NCI-H1436 (cell line): ENCODE measurements at places on chromosomes 2 and 18.
A peak's percentile ranks its signal among the peaks of the same experiment; 100 is the strongest.

DNA sequence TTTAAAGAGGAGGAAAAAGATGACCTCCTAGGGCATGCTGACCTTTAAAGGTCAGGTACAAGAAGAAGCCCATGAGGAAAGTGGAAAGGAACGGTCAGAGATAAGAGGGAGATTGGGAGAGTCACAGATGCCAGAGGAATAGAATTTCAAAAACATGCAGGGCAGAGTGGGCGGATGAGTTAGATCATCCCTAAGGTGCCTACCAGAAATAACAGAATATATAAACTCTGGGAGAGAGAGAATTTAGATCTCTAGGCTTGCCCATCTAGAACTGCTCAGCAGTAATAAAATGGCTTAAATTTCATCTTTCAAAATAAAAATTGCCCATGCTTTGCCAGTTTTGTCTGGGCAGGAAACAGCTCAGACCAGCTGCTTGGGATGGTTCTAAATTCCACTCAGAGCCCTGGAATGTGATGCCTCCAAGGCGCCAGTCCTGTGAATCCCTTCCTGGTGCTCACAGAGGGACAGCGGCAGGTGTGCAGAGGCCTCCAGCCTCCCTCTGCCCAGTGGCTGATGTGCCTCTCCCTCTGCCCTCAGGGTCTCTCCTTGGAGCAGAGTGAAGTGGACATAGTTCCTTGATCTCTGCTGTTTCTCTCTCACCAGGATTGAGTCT lies 130.9 kb downstream of the ANTXR1 start:
- no peak for DNase-seq

DNA sequence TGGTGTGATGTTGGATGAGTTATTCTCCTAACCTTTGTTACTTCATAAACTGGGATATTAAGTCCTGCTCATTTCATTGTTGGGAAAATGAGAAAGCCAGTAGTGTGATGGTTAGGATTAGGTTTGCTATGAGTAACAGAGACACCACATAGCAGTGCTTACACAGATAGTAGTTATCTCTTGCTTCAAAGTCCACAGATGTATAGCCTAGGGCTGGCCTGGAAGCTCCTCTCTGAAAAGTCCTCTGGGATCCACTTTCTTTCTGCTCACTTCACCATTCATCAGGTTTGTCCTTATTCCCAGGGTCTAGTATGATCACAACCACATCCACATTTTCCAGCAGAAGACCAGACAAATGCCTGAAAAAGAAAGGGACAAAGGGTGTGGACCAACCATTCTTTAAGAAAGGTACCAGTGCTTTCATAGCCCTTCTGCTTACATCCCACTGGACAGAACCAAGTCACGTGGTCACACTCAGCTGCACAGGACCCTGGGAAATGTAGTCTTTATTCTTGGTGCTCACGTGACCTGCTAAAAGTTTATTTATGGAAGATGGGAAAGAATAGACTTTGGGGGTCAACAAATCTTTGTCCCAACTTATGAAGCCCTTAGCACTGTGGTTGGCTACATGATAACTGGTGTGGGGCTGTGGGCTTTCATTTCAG lies 108.9 kb downstream of the INSIG2 start:
- no peak for DNase-seq

DNA sequence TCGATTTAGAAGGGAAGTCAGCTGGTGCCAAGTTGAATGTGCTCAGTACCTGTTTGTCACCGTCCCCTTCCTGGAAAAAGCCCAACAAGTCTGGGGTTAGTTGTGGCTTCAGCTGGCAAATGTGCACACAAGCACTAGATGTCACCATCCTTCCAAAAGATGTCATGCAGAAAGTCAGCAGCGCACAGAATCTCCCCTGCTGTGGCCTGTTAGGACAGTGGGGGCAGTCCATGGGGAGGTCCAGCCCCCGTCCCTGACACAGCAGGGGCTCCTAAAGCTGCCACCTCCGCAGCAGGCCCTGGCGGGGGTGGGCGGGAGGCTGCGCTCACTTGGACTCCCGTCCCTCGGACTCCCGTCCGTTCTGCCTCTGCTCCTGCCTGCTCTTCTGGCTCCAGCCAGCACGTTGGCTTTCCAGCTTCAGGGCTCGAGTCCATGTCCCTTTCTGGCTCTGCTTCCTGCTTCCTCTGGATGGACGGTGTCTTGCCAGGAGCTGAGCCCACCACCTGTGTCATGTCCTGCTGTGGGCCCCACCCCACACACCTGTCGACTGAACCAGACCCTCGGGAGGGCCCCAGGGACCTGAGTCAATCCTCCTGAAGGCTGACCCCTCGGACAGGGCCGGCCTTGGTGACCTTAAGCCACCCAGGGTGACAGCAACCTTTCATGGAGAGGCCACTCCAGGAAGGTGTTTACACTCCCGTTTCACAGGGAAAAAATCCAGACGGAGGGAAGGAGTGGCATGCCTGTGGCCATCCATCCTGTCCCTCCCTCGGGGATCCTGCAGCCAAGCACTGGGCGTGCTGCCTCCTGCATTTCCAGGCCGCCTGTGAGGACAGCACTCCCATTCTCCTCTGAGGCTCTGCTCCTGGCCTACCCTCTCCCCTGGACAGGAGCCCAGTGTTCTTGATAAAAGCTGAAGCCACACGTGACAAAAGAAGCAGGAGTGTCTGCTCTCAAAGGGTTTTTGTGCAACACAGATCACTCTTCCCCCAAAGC lies 8.5 kb downstream of the RAB17 start:
- peak; percentile 9 for DNase-seq

DNA sequence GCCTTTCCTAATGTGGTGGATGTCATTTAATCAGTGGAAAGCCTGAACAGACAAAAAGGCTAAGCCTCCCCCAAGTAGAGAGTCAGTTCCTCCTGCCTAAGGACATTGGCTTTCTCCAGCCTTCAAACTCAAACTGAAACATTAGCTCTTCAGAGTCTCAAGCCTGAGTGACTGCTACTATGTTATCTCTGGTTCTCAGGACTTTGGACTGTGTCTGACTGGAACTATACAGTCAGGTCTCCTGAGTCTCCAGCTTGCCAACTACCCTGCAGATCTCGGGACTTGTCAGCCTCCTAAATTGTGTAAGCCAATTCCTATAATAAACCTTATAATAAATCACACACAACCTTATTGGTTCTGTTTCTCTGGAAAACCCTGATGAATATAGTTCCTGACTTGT lies 12.6 kb downstream of the HYCC2 start:
- no peak for DNase-seq

DNA sequence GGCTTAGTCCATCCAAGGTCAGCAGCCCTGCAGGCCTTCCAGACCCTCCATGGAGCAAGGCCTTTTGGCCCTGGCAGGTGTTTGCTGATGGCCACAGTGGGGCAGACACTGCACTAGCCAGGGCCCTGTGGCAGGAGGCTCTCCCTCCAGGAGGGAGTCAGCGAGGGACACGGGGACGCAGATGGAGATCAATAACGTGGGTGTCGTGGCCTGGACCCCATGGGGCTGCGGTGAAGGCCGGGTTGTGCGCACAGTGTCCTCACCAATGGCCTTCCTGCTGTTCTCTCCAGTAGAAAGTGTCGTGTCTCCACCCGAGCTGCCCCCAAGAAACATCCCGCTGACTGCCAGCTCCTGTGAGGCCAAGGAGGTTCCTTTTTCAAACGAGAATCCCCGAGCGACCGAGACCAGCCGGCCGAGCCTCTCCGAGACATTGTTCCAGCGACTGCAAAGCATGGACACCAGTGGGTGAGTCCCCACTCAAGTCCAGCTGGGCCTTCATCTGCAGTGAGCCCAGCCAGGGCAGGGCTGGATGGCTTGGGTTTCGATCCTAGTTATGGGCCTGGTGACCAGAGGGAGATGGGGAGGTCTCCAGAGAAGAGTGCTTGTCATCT lies 65.4 kb downstream of the INPP5D start:
- no peak for DNase-seq

DNA sequence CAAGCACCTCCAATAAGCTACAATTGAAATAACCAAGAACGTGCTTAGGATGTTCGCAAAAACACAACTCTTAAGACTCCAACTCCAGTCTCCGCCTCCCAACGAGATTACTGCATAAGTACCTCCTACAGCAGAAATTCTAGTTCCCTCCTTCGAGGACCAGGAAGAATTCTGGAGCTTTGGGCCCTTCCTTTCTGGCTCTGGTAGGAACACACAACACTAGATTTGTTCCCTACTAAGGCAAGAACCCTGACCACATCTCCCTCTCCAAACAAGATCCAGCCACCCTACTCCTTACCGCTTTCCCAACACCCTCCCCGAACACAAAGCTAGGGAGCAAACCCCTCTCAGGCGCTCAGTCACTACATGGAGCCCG lies 721 bp downstream of the ADAM17 start:
- peak; percentile 10 for DNase-seq

- DNase-seq: no peak
These were observed 321.7 kb upstream of the THSD7B start for GRCh38 chr2:136443661-136444060.

GRCh38 chr2:151575338-151575737 lies 158.9 kb downstream of the NEB start:
- DNase-seq: no peak

DNA sequence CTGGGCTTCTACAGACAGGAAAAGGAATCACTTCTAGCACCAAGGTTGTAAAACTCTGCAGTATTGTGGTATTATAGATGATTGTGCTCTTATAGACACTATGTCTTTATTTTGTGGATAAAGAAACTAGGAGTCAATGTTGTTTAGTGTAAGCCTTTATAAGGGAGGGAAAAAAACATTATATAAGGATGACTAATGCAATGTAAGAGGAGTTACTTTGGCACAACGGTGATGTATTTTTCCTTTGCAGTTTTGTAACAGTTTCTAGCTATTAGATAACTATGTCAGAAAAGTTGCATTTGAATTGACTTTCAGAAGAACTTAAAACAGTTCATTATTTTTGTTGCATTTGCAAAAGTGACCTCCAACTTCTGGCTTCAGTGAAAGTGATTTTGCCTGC lies 545.4 kb downstream of the CCDC85A start:
- DNase-seq: no peak
